ENCODE measurements at places on chromosomes 7 and 10.

DNA sequence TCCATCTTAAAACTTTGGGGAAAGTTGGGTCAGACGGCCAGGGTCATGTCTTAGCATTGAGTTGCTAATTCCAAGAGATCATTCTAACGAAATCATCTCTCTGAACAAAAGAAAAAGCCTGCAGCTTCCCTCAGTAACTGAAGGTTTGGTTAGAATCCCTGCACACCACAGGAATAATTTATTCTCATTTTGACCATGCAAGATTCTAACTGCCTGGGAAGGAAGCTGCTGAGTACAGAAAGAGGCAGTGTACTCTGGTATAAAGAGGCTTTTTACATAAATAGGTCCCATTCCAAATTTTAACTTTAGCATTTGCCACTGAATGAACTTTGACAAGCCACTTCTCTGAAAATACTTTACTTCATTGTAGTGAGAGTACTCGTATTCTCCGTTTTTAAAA, 76.9 kb upstream of the RSBN1L start:
- no peak for DNase-seq

DNA sequence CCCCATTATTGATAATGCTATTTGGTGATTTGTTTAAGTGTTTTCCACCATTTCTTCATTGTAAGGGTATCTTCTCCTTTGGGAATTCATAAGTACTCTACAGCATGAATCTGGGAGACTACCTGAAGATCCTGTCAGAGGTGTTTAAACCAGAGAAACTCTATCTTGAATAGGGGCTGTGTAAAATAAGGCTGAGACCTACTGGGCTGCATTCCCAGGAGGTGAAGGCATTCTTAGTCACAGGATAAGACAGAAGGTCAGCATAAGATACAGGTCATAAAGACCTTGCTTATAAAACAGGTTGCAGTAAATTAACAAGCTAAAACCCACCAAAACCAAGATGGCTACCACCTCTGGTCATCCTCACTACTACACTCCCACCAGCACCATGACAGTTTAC, 13.4 kb upstream of the OR2A5 start:
- no peak for DNase-seq

GRCh38 chr10:63724922-63725321, 203.7 kb downstream of the REEP3 start:
- no peak for DNase-seq

DNA sequence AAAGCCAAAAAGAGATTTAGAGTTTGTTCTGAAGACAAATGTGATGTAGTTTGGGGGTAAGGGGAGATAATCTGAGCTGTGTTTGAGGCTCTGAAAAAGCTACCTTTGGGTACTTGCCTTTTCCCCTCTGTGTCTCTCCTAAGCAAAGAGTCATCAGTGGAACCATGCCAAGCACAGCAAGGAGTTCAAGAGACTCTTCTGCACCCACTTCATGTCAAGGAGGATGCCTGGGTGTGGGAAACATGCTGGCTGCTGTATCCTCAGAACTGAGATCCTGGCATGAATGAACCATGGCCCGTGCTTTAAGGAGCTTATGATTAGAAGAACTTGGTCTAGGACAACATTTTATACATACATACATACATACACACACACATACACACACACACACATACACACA, 142.9 kb downstream of the NOC3L start:
- DNase-seq = peak; percentile 30

DNA sequence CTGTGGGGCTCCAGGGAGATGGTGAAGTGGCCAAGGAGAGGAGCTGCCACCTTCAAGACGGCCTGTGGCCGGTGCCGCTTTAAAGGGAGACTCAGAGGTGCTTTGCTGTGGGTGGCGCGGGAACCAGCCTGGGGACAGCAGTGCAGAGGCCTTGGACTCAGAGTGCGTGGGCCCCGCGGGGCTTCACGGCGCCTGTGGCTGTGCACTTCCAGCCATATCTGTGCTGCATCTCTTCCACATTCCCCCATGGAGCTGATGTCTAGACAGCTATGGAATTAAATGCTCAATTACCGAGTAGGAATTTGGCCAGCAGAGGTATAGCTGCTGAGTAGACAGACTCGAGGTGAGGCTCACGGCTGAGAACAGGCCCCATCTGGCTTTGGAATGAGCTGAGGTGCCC, 41.7 kb downstream of the HTRA1 start:
- no peak for DNase-seq

DNA sequence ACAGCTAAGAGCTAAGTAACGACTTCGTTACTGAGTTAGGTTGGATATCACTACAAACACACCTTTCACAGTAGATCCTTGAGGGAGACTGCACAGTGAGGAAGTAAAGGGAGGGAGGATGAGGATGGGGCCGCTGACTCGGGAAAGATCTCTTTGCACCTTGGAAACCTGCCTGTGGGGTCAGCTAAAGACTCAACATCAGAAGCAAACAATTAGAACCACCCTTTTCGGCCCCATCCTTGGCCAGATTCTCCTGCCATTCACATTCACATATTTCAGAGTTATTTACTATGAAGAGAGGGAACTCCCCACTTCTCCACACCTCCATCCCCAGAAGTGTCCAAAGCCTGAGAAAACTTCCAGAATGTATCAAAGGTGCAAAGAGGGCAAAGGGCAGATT, 47.1 kb downstream of the CLEC2L start:
- DNase-seq = no peak

DNA sequence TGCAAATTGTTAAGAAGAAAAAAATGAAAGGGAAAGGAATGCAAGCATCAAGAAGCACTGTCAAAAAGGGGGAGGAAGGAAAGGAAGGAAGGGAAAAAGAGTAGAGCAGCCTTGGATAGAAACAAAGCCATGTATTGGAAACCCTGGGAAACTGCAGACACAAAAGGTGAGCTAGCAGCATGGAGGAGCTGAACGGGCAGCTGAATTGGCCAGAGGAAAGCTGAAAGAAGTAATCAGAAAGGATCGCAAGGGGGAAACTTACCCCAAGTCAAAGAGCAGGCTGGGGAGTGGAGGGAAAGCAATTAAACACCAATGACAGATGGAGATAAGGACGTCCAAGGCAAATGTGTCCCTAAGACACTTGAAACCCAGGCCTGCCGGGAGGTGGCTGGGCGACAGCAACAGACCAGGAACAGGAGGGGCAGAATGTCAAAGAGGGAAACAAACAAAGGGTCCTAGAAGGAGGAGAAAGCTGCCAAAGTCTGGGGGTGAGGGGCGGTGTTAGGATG, 93.8 kb upstream of the SVIL start:
- DNase-seq = no peak

GRCh38 chr10:43649185-43649523, 473 bp upstream of the ZNF32 start:
- no peak for DNase-seq

GRCh38 chr7:124781418-124781817, 15.8 kb upstream of the GPR37 start:
- DNase-seq = no peak

- DNase-seq = no peak
These were observed 227.8 kb downstream of the CELF2 start for GRCh38 chr10:11245510-11245909.

DNA sequence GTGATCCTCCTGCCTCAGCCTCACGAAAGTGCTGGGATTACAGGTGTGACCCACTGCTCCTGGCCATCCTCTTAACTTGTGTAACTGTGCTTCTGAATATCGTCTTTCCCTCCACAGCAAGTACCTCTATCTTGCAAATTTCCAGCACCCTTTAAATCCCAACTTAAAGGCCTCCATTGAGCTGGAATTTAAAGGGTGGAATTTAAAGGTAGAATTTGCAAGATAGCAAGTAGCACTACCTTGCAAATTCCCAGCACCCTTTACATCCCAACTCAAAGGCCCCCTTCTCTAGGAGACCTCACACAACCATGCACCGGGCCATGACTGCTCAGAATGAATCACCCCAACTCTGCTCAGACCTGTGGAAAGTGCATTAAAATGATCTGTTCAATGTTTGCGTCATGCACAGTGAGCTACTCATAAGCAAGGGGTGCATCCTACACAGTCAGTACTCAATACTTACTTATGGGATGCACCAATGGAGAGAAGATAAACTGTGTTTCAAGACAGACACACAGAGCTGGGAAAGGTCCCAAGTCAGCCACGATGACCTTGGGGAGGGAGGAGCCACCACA, 17.8 kb upstream of the SDK1 start:
- DNase-seq = no peak

GRCh38 chr7:86950360-86950759, 109.1 kb downstream of the ELAPOR2 start:
- no peak for DNase-seq

DNA sequence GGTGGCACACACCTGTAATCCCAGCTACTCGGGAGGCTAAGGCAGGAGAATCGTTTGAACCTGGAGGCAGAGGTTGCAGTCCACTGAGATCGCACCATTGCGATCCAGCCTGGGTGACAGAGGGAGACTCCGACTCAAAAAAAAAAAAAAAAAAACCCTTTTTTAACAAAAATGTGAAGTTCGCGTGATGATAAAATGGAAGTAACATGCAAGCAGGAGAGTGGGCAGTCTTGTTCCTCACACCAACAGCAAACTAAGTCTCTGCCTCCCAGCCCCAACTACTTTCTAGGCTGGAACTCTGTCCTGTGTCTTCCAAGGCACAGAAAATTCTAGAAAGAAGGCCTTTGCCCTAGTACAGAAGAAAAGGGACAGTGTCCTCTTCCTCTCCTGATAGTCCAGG, 11.3 kb downstream of the PIK3AP1 start:
- no peak for DNase-seq

- DNase-seq = no peak
These were observed 29.1 kb downstream of the UBE2H start for GRCh38 chr7:129923709-129924108.

- DNase-seq = no peak
These were observed 151.3 kb upstream of the FAM20C start for GRCh38 chr7:40799-41750.

DNA sequence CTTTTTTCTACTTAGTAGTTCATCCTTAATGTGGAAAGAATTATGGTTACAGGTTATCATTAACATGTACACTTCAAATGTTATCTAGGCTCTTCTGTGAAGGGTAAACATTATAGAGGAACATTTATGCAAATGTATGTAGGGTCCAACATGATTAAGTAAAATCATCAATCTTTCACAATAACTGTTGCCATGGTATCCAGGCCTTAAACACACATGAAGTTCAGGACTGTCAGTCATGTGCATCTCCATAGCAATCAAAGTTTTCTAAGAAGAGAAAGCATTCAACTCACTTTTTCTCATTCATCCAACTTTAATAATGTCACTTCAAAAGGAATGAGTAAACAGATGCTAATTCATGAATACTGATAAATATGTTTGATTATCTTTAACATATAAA, 83.6 kb downstream of the DNAJC1 start:
- no peak for DNase-seq

GRCh38 chr10:1408651-1409367, 328.5 kb downstream of the ADARB2 start:
- DNase-seq = no peak

- DNase-seq = no peak
These were observed 78.1 kb downstream of the ARL4A start for GRCh38 chr7:12765431-12766100.

DNA sequence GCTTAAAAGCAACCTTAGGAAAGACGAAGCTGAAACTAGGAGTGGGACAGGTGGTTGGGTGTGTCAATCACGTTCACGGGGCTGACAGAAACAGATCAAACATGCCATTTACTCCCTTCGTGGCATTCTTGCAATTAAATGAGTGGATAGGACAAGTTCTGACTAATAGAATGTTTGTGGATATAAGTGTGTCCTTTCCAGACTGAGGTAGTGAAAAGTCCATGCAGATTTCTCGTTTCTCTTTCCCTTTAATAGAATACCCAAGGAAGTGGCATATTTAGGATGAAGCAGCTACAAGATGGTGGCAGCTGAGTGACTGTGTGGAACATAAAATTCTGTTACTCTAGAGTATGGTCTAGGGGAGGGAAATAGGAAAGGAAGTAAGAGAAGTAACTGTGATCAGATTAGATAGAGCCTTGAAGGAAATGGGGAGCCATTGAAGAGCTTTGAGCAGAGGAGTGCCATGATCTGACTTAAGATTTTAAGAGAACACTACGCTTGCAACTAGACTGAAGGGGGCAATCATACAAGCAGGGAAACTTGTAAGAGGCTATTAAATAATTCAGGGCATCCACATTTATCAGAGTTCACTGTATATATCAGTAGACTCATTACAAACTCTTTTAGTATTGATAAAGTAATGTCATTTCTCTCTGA, 46.3 kb upstream of the HYAL4 start:
- DNase-seq = no peak
